ENCODE measurements at places on chromosomes 2 and 18.

DNA sequence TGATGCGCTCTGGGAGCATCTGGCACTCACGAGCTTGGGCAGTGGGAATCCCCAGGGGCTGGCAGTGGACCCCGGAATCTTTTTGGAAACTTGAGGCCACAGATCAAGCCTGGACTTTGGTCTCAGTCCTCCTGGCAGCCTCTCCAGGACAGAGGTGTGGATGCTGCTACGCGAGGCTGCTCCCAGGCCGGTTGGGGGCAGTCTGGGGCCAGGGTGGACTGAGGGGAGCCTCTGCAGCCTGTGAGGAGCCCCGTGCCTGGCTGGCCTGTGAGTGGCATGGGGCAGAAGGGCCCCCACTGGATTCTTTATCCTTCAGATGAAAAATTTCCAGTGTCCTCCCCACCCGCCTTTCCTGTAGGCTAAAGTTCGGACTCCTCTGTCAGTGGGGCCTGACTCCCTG, 12.7 kb upstream of the DES start:
- no peak for DNase-seq

- DNase-seq: no peak
Observed at GRCh38 chr2:223590964-223591363, 11.2 kb downstream of the SCG2 start.

GRCh38 chr18:46310258-46310657, 206.1 kb downstream of the HAUS1 start:
- DNase-seq: no peak

DNA sequence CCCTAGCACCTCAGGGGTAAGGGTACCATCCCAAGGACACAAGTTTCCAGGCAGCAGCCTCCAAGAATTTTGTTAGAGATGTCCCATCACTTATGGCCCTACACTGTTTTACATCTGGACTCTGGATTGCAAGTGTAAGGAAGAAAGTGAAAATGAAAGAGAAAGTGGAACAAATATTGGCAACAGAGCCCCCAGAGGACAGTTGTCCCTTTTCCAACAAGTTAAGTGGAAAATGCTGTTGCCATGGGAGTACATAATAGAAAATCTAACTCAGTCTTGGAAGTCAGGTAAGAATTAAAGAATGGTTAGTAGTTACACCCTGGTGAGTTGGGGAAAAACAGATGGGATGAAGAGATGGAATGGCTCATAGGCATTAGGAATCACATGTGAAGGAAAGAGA, 50.6 kb downstream of the TTC21B start:
- no peak for DNase-seq

- DNase-seq: no peak
Observed at GRCh38 chr2:85148190-85148589, 15.0 kb downstream of the TCF7L1 start.

GRCh38 chr2:177072090-177072489, 140.5 kb upstream of the HNRNPA3 start:
- DNase-seq: no peak

DNA sequence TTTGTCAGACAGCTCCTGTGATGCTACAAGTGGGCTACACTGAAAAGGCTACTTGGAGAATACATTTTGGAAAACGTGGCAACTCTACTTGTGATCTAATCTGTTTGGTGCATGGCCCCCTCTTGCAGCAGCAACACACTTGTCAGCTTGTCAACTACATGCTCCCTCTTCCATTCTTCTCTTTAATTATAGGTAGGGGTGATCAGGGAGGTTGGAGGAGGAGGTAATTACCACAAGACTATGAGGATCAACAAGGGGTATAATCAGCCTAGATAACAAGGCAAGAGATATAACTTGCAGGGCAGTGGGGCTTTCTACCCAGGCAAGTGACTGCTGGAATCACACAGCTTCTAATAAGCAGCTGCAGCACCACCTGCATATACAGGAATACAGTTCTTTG, 104.9 kb downstream of the ACVR1 start:
- no peak for DNase-seq

DNA sequence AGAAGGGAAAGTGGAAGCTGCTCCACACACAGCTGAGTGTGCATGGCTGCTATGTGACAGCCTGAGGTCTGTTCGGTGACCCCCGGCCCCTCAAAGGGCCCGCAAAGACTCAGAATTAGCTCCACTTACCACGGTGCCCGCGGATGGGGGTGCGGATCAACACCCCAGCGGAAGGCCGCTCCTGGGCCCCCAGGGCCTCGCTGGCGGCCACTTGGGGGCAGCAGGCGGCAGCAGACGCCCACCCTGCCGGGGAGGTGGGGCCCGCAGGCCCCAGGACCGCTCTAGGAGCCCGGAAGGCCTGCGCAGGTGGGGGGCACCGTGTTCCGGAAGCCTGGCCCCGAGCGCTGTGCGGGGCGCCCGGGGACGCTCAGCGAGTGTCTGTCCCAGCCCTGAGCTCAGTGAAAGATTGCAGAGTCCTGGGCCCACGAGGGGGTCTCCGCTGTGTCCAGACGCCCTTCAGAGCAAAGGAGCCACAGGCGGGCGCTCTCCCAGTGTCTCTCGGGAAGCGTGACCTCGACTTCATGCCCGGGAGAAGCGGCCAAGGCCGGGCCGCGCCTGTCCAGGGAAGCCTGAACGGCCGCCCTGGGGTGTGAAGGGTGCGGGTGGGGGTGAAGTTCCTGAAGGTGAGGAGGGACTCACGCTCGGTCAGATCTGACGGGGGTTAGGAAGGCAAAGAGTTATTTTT, 118.7 kb downstream of the VAPA start:
- DNase-seq: no peak
